ENCODE measurements at places on chromosomes 12 and 14. TPM values are rescaled to one million over a fixed set of nuclear protein-coding genes. Genes with fewer than 3 reads are reported as not detected.

BMAL2 gene
- total RNA-seq: 21.4 TPM

AHNAK2 gene
- total RNA-seq: 59.3 TPM

OR4E2 gene
- total RNA-seq: not detected

DPY19L2 gene
- total RNA-seq: 1.8 TPM

NPC2 gene
- total RNA-seq: 157 TPM

Data from smooth muscle cell of bladder (primary cell).